ENCODE measurements at places on chromosomes 16 and 17.

GRCh38 chr16:61324044-61324443 is 712.2 kb downstream of the CDH8 start:
- DNase-seq: no peak

DNA sequence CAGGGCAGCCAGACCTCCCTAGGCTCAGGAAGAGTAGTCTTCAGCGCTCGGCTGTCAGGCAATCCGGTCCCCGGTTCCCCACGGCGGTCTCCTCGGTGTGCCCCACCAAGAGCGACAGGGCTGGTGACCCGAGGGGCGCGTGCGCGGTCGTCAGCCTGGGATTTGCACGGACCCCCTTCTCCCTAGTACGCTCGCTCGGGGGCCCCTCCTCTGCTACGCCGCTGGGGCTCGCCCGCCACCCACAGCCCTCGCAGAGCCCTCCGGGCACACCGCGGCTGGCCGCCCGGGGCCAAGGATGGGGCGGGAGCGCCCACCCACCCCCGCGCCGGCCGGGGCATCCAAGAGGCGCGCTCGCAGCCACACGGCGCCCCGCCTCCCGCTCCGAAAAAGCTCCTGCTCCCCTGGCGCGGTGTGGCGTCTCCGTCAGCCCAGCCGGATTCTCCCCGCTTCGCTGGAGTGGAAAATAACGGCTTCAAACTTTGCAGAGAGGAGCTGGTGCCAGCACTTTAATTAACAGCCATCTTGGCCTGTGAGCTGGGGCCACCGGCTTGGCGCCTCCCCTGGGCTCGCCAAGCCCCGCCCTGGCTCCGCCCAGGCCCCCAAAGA is 2.1 kb upstream of the C1QL1 start:
- no peak for DNase-seq

DNA sequence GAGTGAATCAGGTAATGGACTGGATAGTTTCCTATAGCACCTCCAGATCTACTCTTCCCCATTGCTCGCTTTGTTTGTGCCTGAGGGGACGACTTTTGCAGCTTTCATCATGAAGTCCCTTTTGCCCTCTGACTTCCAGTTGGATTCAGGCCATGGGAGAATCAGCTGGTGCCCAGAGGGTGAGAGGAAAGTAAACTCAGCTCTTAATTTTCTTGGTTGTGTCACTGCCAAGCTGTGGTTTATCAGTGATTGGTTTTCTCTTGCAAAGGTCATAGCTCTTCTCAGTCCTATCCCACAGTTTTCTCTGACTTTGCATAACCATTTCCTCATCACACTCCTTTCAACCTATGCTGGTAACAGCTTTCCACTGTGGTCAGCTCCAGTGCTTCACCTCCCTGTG is 200.1 kb downstream of the KCNJ2 start:
- no peak for DNase-seq

DNA sequence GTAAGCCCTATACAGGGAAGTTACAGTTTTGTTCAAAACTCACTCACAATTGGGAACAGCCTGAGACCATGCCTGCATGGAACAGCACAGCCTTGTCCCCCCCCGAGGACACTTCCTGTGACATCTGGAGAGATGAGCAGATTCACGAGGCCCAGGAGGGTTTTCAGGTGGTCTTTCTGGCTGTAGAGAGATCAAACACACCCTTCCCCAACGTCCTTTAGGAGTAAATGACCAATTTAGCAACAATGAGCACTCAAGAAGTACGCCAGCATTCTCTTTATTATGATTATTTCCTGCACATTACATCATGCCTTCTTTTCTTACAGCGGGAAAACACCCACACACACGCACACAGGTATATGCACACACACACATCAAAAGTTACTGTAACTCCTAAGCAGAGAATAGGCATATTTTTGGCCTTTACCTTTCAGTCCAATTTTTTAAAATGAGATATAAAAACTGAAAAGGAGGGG is 39.0 kb downstream of the ADCY9 start:
- no peak for DNase-seq

DNA sequence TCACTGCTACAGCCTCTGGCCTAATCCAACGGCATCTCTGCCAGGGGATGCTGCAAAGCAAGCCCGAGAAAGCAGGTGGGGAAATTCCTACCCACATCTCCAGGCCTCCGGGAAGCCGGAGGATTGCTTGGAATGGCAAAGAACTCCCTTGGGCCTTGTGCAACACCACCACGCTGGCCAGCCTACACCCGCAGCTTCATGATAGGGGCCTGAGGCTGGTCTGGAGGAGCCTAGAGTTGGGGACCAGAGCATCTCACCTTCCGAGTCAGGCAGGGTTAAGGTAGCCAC is 20.3 kb downstream of the GGA3 start:
- DNase-seq: no peak

DNA sequence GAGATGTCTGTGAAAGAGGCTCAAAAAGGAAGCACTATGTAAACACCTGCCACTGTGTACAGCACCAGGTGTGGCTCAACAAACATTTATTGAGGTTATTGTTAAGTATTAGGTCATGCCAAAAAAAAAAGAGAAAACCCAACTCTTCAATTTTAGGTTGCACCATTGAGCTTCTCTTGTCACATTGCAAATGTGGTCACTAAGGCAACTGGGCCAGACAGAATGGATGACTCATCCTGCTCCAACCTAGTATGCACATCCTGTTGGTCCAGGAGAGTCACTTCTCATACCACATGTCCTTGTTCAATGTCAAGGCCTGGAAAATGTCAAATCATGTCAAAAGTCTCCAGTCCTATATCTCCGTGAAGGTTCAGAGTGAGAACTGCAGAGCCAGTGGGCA is 25.0 kb downstream of the HOXB1 start:
- peak; percentile 97 for DNase-seq

DNA sequence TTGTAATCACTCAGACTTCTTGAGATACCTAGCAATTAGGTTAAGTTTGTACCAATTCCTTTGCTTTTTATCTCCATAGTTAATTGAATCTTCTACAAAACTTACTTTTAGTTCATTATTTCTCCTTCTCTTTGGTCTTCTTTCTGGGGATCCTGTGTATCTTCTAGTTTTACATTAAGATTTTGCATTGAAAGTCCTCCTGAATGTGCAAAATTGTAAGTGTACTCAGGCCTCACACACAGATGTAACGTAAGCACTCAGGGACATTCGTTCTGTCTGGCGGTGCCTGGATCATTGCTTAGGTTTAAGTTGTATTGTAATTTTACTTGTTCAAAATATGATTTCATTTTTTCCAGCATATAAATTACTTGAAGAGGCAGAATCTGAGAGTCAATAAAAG is 222.6 kb upstream of the CPHXL start:
- DNase-seq: no peak

DNA sequence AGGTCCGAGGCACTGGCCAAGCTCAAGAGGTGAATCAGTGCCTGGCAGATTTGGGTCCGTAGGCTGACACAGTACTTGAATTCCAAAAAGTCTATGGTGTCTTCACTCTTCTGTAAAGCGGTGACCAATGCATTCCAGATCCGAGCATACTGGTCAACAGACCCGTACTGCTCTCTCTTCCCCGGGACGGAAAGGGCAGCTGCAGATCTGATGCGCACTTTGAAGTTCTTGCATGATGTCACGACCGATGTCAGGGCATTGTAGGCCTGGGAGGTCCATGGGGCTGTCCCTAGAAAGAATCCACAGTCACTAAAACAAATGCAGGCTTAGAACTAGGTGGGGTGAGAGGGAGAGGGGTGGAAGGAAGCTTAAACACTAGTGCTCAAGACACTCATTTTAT is 34.9 kb downstream of the HEATR6 start:
- DNase-seq: no peak

DNA sequence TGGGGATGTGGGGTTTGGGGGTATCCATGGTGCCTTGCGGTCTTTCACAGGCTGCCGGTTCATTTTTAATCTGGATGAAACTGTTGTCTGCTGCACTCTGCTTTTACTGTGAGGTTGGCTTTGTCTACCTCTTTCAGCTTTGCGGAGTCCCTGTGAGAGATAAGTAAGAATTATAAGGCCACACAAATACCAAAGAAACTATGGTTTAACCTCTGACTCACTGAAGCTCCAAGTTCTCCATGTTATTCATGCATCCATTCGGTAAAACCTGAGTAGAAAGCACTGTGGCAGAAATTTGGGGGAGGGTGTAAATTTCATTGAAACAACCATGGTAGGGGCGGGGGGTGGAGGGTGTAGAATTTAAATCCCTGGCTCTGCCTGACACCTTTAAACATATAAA is 30.5 kb downstream of the KIAA0753 start:
- no peak for DNase-seq

GRCh38 chr17:17849147-17849820 is 12.5 kb upstream of the SREBF1 start:
- DNase-seq: peak; percentile 45

- DNase-seq: no peak
Observed at GRCh38 chr16:86505185-86505898, 5.0 kb upstream of the FOXF1 start.

DNA sequence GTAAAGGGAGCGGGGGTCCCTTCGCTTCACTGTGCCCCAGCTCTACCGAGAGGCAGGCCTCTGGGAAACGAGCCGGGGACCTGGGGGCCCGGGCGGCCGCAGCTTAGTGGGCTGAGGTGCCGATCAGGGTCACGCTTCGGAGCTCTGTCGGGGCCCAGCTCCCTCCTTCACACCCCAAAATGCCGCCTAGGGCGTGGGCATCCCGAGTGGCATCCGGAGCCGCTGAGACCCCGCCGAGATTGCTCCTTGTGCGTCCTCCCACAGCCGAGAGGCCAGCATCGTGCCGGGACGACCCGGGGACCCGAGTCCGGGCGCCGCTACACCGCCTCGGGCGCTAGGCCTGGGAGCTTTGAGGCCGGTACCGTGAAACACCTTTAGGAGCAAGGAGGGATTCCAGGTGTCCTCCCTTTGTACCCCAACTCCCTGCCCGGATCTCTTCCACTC is 1.3 kb downstream of the SALL1 start:
- DNase-seq: no peak

GRCh38 chr17:80146121-80147034 is 550 bp downstream of the EIF4A3 start:
- peak; percentile 23 for DNase-seq

- DNase-seq: no peak
Observed at GRCh38 chr16:59634004-59634579, 900.0 kb upstream of the GOT2 start.

- DNase-seq: no peak
Observed at GRCh38 chr16:57825298-57826044, 23.2 kb upstream of the KIFC3 start.

DNA sequence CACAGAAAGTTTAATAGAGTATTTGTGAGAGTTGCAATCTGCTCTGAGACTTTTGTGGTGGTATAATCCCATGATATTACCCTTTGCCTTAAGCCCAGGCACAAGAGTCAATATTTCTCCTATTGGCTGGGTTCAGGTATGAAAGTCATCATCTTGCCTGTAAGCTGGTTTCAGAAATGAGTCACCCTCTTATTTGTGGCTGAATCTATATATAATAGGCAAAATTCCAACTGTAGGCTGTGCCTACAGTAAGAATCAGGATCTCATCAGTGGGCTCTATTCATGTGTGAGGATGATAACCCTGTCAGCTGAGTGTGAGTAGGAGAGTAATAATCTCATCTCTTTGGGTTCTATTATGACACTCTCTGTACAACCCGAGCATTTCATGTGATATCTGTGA is 2103.1 kb downstream of the TP53TG3F start:
- DNase-seq: no peak

DNA sequence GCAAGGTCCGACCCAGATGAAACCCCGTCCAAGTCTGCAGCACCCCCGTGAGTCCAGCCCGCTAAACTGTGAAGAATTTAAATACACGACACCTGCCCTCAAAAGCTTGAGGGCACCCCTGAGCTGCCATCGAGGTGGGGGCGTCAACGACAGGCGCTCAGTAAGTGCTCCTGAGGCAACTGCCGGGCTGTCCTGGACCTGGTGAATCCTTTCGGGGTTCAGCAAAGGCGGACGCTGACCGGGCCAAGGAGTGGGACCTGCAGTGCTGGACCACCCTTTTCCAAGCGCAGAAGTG is 512 bp upstream of the ENDOV start:
- DNase-seq: no peak

DNA sequence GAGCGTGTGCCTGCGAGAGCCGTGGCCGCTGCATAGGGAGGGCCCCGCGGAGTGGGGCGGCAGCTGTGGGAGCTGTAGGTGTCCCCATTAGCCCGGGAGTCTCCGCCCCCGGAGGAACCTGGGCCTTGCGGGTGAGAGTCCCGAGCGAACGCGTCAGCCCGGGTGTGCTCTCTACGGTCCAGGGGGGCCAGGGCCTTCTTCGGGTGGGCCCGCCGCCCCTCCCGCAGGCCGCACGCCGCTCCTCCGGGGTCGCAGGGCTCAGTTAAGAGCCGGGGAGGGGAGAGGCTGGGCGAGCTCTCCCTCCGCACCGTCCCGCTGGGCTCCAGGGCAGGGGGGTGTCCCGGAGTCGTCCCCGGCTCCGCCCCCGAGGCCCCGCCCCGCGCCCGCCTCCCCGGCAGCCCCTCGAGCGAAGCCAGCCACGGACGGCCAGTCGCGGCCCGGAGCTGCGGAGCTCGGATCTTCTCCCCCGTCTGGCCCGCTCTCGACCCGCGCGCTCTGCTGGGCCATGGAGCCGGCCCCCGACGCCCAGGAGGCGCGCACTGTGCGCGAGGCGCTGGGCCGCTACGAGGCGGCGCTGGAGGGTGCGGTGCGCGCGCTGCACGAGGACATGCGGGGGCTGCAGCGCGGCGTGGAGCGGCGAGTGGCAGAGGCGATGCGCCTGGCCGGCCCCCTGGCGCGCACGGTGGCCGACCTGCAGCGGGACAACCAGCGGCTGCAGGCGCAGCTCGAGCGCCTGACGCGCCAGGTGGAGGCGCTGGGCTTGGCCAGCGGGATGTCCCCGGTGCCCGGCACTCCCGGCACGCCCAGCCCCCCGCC is at the start of gene SMTNL2:
Gene SMTNL2, plus strand, starts transcription at position 429 of the 816 bp plus-strand sequence. Its CDS starts 77 bp downstream, at position 506.
- no peak for DNase-seq

GRCh38 chr17:17055286-17056155 is 13.3 kb downstream of the MPRIP start:
- no peak for DNase-seq

DNA sequence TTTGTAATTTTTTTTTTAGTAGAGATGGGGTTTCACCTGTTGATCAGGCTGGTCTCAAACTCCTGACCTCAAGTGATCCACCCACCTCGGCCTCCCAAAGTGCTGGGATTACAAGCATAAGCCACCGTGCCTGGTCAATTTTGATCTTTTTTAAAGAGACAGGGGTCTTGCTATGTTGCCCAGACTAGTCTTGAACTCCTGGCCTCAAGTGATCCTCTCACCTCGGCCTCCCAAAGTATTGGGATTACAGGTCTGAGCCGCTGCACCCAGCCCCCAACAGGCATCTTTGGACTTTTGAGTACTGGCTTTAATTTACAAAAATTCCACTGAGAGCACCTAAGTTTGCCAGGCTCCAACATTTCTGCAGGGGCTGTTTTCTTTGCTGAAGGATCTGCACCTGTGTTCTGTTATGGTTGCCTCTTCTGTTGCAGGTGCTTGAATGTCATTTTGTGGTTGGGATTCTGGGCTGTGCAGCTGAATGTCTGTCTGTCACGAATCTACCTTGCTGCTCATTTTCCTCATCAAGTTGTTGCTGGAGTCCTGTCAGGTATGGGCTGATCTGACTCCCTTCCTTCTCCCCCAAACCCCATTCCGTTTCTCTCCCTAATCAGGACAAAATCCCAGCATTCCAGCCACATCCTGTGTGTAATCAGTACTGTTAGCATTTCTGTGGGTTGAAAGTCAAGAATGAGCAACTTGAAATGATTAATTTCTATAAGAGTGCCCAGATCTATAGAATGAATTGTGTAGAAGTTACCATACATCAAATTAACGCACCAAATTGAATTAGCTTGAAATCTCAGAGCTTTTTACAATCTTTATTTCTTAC is 8.5 kb downstream of the G6PC1 start:
- DNase-seq: no peak
